Tongue (tissue), 3 donors: ENCODE measurements at places on chromosomes 2 and 18. TPM values are rescaled to one million over a fixed set of nuclear protein-coding genes. Genes with fewer than 3 reads are reported as not detected.

GRCh38 chr2:31998731-31999383, 12.0 kb downstream of the MEMO1 start:
- no peak for DNase-seq

GRCh38 chr2:112891385-112891831, 19.6 kb upstream of the IL37 start:
- no peak for DNase-seq

- DNase-seq: no peak
Measured at GRCh38 chr18:58172031-58172430, 128.0 kb downstream of the NEDD4L start.

DNA sequence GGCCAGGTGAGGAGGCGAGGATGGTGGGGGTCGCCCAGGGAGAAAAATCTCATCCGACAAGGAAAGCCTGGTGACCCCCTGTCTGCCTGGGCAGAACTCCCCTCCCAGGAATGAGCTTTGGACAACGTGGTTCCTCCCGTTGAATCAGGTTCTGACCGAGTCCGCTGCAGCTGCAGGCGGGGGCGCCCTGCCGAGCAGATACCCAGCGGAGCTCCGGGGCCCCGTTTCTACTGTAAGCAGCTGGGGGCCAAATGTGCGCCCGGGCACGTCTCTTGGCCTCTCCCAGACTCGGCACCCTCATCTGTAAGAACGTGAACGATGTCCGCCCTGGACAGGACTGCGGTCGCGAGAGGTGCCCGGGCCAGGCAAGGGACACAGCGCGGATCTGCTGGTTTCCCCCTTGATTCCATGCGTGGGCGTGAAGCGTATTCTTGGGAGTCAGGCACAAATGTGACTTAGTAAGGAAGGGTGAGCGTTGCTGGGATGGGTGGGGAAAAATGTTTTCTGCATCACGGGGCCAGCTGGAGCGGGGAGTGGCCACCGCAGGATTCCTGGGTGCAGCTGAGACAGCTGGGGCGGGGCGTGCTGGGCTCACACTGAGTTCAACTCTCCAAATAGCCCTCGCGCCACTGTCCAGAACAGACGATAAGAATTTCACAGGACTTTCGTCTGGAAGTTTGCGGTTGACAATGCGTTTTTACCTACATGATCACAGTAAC, 20.2 kb upstream of the TUBB6 start:
- DNase-seq: peak; percentile 89

Gene UBE2F
- total RNA-seq: 69.6 TPM

- DNase-seq: no peak
Measured at GRCh38 chr2:195563857-195564512, 93.0 kb upstream of the SLC39A10 start.

GRCh38 chr2:138029276-138029675, 65.0 kb downstream of the HNMT start:
- peak; percentile 24 for DNase-seq

Gene TMEM178A
- total RNA-seq: 4.9 TPM

Gene MYOM1
- total RNA-seq: 662 TPM

Gene ASB18
- 3.5 TPM for total RNA-seq

Gene SATB2
- total RNA-seq: 23.1 TPM

- no peak for DNase-seq
Measured at GRCh38 chr2:45814951-45815621, 163.6 kb downstream of the PRKCE start.

Gene ZNF892
- total RNA-seq: 11.7 TPM

Gene MAPK4
- total RNA-seq: 5.2 TPM

- DNase-seq: no peak
Measured at GRCh38 chr2:9964334-9964980, 13.0 kb downstream of the GRHL1 start.

Gene USP34
- 162 TPM for total RNA-seq

DNA sequence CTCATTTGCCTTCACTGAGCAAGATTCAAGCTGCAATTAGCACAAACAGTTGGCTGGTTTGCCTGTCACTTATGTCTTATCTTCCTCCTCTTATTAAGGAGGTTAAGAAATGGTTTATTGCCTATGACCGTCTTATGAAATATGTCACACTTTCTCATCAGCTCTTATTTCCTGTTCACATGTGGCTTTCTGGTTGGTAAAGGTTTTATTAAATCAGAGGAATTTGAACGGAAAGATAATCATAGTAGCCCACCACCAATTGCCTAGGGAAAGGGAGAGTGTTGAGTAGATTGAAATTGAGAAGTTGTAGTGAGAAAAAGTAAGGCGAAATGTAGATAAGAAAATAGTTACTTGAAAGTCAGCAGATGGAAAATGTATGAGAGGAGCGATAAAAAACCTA, 4.2 kb upstream of the IL1R1 start:
- DNase-seq: no peak

Gene EFR3B
- total RNA-seq: 6.1 TPM

Gene UGT1A3
- 0.51 TPM for total RNA-seq

GRCh38 chr2:55425431-55425831, 5.8 kb upstream of the CCDC88A start:
- no peak for DNase-seq

GRCh38 chr2:609449-609848, 67.8 kb downstream of the TMEM18 start:
- DNase-seq: no peak

Gene LRRTM4
- 2.4 TPM for total RNA-seq

DNA sequence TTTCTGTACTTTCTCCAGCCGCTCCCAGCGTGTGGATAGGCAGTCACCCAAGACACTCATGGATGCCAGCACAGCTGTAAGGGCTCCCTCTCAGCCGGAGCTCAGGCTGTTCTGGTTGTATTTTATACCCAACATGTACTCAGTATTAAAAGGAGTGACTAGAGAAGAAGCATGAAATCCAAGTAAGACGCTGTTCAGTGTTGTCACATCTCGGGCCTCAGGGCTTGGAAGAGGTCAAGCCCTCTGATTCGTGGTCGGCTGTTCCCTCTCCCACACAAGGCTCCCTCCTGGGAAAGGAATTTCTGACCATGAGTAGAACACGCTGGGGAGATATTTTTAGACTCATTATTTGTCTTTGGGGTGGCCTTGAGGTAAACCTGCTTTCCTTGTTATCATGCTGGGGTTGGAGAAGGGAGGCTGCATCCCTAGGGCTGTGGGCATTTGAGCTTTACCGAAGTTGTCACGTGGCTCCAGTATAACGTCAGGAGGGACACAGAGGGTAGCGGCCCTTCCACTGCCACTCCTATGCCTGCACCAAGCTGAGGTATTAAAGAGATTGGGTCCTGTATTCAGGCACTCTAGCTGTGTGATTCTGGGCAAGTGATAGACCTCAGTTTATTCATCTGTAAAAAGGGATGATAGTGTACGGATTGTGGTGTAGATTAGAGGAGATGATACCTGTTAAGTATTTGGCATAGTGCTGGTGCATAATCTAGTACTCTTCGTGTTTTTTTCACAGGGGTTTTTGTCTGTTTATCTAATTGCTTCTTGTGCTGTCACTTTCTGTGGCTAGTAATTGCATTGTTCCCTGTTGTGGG, 34.1 kb downstream of the HK2 start:
- DNase-seq: peak; percentile 10

- DNase-seq: no peak
Measured at GRCh38 chr2:112750560-112750843, 13.9 kb downstream of the CKAP2L start.

Gene ZNF142
- total RNA-seq: 14.3 TPM

Gene ANKRD29
- 9.2 TPM for total RNA-seq
